ENCODE measurements at places on chromosomes 12 and 14.

DNA sequence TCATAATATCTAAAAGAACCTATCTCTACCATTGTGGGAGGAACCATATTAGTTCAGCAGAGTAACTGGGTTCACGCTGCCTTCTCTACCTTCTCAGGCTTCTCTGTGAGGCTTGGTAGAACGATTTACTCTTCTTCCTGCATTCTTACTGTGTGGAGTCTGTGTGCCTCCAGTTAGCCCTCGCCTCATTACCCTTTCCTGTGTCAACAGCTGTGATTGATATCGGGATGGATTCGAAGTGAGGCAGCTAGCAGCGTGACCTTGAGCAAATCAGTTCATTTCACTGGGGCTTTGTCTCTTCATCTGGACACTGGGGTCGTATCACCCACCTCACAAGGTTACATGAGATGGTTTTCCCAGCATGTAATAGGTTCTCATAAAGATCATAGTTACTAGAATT is 4.6 kb upstream of the VRK1 start:
- DNase-seq: no peak

DNA sequence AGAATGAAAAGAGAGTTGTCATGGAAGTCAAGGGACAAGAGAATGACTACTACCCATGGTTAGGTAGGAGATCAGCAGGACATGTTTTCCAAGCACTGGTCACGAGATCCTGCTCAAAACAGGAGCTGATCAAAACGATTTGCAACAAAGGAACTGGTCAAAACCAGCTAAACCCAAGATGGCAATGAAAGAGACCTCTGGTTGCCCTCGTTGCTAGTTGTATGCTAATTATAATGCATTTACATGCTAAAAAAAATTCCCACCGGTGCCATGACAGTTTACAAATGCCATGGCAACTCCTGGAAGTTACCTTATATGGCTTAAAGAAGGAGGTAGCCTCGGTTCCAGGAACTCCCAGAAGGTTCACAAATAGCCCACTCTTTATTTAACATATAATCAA is 95.0 kb upstream of the OTX2 start:
- no peak for DNase-seq

DNA sequence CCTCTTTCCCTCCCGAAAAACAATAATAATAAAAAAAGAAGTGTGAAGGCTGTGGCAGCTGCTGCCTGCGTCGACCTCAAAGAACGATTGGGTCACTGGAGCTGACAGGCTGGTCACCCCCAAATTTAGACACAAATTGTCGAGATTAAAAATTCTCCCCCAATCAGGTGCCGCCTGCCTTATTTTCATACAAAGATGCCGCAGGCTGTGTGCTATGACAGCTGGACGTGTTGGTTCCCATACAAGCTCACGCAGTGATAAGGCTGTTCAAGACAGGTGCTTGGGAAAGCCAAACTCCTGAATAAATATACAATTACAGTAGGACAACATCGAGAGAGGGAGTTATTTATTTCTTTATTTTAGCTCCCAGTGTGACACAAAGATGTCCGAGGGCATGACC is 1041.8 kb downstream of the VRK1 start:
- DNase-seq: no peak

- no peak for DNase-seq
These were observed 107.7 kb downstream of the ESR2 start for GRCh38 chr14:64186231-64187129.

GRCh38 chr12:132071040-132071810 is 72.9 kb downstream of the DDX51 start:
- no peak for DNase-seq

- DNase-seq: no peak
These were observed 42.2 kb downstream of the COX16 start for GRCh38 chr14:70317091-70317968.

DNA sequence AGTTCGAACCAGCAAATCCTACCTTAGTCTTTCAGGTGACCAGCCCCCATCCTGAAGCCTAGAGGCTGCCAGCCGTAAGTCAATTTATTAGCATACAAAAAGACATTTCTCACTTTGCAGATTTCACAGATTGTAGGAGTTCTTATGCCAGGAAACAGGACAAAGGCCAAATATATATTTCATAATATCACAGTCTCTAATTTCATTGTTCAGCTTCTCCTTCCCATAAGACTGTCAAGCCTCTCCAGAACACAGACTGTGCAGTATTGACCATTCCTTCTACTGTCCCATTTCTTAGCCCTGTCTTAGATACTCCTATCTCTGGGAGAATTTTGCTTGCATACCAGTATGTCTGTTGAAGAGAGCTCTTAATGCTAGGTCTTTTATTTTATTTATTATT is 89.2 kb upstream of the RESF1 start:
- DNase-seq: no peak

DNA sequence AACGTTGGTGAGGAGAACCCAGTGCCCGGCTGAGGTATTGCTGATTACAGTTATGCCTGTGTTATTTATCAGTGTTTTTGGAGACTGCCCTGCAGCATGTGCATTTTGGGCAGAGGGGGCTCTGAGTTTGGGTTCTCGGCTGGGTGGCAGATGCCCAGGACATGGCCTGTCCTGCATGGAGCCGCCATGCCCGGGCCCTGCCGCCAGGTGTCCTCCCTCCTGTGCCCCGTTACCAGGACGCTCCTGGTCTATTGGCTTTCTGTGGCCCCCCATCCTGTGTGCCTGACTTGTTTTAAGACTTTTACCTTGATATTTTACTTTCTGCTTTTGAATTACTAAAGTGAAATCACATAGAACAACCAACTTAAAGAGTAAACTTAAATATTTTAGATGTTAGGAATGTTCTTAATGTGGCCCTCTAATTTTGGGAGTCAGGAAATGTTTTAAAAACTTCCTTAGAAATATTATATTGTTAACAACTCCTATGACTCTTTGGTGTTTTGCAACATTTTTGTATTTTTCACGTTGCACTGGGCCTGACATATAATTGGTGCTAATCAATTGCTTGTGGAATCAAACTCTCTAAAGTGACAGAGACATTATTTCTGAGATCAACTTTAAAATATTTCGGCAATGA is 51.8 kb downstream of the PRIMA1 start:
- no peak for DNase-seq

All from stimulated activated CD4-positive, alpha-beta T cell treated with anti-CD3 and anti-CD28 coated beads, Interleukin-1b, Interleukin-23, amount 100 ng/mL, for 24 hours (primary cell).